ENCODE measurements at places on chromosomes 5 and 9.
A peak's percentile ranks its signal among the peaks of the same experiment; 100 is the strongest.

DNA sequence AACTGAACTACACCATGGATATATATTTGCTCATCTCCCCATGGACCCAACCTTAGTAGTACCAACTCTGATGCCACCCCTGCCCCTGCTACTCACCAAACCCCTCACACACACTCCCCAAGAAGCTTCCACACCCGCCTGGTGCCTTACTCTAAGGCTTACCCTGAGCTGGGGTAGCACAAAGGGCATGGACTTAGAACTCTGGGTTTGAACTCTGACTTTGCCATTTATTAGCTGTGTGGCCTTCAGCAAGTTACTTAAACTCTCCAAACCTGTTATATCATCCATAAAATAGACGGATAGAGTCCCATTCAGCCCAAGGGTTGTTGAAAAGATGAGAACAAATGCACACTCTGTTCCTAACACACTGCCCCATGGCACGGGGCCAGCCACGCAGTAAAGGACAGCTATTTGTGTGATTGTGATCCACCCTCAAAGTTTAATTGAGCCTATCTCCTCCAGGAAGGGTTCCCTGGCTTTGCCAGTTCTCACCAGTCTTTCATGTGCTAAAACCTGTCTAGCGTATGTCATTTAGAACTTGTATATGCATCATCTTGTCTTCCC lies 111.0 kb downstream of the KLHL3 start:
- no peak for DNase-seq

DNA sequence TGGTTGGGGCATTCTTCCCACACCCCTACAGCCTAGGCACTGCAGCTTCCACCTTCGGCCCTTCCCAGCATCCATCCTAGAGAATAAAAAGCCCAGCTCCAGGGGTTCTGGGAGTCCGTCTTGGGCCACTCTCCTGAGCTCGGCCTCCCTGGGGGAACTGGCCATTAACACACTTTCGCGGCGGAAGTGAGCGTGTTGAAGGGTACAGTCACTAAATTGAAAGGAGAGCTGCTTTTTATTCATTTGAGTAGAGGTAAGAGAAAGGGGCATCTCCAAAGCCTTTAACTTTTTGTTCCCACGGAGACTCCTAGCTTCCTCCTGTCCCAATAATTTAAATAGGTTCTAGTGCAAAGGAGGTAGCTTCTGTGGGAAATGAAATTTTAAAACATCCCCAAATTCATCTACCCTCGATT lies 31.0 kb upstream of the NFIB start:
- no peak for DNase-seq

DNA sequence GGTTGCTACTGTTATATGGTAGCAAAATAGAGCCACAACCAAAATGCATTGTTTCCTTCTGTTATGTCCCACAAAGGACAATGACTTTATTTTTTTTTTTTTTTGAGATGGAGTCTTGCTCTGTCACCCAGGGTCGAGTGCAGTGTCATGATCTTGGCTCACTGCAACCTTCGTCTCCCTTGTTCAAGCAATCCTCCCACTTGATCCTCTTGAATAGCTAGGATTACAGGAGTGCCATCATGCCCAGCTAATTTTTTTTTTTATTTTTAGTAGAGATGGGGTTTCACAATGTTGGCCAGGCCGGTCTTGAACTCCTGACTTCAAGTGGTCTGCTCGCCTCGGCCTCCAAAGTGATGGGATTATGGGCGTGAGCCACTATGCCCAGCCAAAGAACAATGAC lies 527.7 kb upstream of the SGCD start:
- DNase-seq, result no peak

GRCh38 chr5:68251804-68252522 lies 36.4 kb downstream of the PIK3R1 start:
- DNase-seq, result no peak

DNA sequence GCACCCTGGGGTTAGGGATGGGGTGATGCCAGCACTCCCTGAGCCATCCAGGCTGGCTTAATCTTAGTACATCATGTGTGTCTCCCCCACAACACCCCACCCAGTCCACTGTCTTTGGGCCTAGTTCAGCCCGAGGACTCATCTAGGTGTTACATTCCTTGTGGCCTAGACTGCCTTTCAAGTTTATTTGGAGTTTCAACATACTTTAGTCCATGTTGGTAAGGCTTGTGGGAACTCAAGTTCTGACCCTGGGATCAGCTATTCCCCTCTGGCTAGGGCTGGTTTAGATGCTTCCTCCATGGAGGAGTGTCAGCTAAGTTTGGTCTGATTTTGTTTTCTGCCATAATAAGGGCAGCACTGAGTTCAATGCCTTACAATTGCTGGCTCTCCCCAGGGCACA lies 302.4 kb downstream of the SMARCA2 start:
- no peak for DNase-seq

DNA sequence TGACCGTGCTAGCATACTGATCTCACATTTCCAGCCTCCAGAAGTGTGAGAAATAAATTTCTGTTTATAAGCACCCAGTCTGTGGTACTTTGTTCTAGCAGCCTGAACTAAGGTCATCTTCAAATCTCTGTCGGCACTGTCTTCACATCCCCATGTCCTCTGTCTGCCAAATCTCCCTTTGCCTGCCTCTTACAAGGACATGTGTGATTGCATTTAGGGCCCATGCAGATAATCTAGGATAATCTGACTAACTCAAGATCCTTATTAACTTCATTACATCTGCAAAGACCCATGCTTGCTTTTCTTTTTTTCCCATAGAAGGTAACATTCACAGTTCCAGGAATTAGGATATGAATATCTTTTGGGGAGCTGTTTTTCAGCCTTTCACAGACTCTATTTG lies 132.7 kb downstream of the AOPEP start:
- no peak for DNase-seq

GRCh38 chr5:158117467-158118160 lies 258.7 kb upstream of the CLINT1 start:
- no peak for DNase-seq

GRCh38 chr5:28516722-28517121 lies 1478.3 kb upstream of the CDH9 start:
- no peak for DNase-seq

GRCh38 chr9:68619636-68620035 lies 79.0 kb upstream of the TMEM252 start:
- no peak for DNase-seq

- no peak for DNase-seq
Observed at GRCh38 chr5:83031381-83031780, 45.8 kb downstream of the TMEM167A start.

DNA sequence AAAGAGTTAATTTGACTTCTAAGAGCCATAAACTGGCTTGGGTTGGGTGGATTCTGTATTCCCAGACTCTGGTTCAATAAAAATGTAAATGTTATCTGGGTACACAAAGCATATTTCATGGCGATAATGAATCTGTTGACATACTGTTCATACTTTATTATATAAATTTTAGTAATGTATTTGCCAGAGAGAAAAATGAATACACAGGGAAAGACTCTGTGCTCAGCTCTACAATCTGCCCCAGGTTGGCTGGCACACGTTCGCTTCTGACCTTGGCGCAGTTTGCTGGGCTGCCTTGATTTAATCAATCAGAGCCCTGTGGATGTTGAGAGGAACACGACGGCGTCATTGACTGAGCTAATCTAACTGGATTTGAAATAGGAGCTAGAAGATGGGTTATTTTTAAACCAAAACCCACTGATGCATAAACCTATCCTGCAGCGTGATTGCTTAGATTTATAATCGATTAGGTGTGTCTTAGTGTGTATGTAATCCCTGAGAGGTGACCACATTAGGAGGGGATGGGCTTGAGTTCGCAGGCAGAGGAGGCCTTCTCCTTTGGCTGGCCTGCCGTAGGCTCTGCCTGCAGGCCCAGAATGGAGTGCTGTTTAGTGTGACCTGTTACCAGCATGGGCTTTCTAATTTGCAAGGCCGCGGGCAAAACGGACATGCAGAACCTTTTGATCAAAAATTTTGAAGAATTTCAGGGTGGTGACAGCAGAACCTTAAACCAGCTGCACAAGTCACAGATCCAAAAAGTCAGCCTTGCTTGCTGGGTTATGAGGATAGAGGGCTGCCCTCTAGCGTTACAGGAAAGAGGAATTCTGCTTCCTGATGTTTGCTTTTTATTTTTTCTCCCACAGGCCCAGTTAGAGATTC lies 3.9 kb upstream of the ADCY2 start:
- DNase-seq, result no peak

GRCh38 chr5:74865804-74866595 lies at the start of gene FAM169A:
FAM169A (minus strand) TSS chr5:74866387; CDS start chr5:74841676, 24,711 bp downstream.
- peak; percentile 53 for DNase-seq

DNA sequence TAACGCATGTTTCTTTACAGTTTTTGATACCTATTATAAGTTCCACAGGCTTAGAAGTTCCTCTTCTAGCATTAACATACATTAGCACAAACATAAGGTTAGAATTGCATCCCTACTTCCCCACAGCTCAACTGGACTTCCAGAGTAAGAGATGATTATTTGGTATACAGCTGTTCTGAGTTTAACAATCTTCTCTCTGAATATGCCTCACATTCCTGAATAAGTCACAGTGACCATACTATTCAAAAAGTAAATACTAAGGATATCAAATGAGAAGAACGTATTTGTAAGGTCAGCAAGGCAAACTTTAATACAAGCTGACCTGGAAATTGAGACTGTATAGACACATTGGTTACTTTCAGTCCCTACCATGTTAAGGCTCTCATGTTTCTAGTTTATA lies 21.3 kb downstream of the NR6A1 start:
- DNase-seq, result no peak

DNA sequence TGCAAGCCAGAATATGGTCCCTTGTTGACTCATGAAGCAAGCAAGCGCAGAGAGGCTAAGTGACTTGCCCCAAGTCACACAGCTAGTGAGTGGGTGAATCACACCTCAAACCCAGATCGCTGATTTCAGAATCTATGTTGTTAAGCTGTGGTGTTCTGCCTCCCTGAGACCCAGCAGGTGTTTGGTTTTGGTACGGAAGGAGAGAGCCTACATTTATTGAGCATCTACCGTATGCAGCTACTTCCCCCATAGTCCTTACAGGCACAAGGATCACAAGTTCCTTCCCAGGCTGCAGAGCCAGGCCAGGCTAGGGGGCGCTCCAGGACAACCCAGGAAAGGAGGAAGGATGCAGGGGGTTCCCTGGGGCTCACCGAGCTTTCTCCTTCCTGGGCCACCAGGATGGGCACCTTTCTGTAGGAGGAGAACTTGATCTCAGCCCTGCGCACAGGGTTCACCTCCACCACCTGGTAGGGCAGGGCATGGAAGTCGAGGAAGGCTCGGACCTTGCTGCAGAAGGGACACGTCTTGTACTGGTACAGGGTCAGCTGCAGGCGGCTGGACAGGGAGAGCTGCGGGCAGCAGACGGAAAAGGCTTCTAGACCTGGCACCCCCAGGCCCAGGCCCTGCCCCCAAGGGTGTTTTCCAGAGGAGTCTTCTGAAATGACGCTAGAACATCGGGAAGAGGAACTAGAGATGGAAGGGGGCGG lies 2.5 kb downstream of the PTGES2 start:
- DNase-seq, result peak; percentile 29

DNA sequence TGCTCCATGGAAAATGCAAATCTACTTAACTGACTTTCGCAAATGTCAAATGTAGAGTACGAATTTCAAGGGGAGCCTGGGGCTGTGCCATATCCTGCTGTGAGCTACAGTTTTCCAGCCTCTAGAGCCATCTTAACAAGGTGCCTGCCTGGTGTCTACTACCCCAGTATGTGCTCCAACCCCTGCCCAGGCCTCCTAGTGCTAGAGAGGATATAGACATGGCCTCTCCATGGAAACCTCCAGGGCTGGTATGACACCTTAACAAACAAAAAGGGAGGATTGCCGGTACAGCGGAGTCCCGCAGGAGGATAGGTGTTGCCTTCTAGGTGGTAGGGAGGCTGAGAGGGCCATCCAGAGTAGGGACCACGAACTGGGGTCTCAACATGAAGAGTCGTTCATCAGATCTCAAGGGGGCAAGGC lies 13.6 kb upstream of the IL3 start:
- no peak for DNase-seq

DNA sequence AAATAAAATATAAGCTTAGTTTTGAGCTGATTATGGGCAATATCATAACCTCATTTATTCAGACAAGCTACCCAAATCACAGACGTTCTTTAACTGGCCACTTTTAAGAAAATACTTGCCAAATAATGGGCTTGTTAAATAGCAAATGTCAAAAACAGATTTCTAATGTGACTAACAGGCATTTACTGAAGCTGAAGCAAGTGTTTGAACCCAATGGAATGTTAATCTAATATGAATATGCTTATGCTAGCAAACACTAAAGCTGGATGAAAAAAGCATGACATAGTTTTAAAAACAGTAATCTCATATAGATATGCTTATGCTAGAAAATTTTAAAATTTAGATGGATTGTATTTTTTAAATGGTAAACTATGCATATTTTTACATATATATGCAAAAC lies 411.6 kb upstream of the PTGER4 start:
- no peak for DNase-seq

DNA sequence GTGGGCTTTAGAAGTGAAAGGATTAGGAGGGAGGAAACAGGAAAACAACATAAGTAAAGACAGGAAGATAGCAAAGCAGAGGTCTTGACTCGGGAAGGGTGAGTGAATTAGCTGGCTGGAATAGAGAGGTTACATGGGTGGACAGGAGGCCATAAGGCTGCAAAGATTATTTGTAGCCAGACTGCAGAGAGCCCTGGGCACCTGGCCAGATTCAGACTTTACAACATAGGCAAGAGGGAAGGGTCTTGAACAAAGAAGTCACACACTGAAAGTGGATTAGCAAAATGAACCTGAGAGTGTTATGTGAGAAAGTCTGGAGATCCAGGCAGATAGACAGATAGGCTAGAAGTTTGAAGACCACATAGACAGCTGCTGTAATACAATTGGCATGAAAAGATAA lies 29.7 kb upstream of the CER1 start:
- no peak for DNase-seq

DNA sequence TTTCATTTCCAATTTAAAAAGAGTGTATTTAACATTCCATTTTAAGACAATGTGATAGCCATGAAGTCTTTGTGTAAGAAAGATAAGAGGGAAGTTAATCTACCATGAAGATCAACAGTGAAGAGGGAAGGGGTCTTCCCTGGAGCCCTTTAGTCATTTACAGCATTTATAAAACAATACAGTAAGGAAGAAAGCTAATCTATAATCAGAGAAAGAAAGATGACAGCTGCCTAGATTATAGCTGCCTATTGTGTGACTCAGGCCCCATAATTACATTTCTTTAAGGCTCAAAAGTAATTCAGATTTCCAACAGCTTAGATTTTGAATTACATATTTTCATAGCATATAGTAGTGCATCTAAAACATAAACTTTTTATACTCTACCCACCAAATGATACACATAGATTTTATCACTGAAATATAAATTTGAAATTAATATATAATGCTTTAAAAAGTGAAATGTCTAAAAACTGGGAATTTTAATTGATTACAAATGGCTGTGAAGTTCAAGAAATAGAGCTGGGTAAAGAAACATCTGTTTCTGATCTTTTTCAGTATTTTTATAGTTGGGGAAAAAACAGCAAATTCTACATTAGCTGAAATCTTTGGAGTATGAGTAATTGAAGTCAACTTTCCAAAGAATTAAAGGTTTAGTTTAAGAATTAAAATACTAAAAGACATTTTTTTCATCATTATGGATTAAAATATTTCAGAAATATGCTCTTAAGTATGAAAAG lies 89.6 kb downstream of the RIC1 start:
- no peak for DNase-seq
